Breast epithelium (tissue), 4 donors: ENCODE measurements at places on chromosomes 7 and 10. TPM values are rescaled to one million over a fixed set of nuclear protein-coding genes. Genes with fewer than 3 reads are reported as not detected.

VIPR2 gene
- 14.0 TPM for total RNA-seq

ASIC3 gene
- total RNA-seq: 1.3 TPM

DIP2C gene
- 20.3 TPM for total RNA-seq

PON1 gene
- total RNA-seq: 0.66 TPM

NRP1 gene
- 50.8 TPM for total RNA-seq

ZNF736 gene
- total RNA-seq: 28.5 TPM

NPY gene
- total RNA-seq: not detected

ADIRF gene
- 1,074 TPM for total RNA-seq
